ENCODE measurements at places on chromosomes 1 and 21. TPM values are rescaled to one million over a fixed set of nuclear protein-coding genes. Genes with fewer than 3 reads are reported as not detected.

Gene AMY1B
- total RNA-seq, result not detected

DNA sequence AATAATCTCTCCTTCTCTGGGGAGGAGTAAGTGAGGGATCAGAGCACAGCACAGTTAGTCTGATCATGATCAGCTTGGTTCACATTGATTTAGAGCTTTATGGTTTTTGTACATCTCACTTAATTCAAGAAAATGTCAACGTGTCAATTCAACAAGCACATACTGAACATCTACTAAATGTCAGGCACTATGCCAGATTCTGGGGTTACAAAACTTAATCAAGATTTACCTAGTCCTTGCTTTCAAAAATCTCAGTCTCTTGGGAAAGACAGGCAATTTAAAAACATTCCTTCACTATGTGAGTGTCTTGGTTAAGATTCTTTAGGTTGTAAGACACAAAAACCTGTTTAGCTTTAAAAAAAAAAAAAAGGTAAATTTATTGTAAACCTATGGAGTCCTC lies 181.4 kb downstream of the AK5 start:
- DNase-seq, result no peak

Gene CDK18
- total RNA-seq, result 180 TPM

DNA sequence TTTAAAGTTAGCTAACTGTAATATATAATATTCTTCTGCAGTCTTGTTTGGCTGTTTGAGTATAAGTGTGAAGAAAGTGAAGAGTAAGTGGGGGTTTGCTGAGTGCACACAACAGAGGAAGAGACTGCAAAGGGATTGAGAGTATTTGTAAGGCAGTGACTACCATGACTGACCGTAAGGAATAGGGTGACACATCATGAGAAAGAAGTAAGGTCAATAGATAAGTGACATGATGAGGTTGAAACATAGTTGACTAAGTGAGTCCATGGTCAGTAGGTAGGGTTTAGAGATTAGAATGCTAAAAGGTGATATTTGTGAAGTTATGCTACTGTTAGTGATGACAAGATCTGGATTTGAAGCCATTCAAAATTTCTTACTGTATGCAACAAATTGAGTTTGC lies 27.7 kb downstream of the WARS2 start:
- DNase-seq, result no peak

- no peak for DNase-seq
These were observed 58.2 kb upstream of the PLD5 start for GRCh38 chr1:242582669-242583068.

DNA sequence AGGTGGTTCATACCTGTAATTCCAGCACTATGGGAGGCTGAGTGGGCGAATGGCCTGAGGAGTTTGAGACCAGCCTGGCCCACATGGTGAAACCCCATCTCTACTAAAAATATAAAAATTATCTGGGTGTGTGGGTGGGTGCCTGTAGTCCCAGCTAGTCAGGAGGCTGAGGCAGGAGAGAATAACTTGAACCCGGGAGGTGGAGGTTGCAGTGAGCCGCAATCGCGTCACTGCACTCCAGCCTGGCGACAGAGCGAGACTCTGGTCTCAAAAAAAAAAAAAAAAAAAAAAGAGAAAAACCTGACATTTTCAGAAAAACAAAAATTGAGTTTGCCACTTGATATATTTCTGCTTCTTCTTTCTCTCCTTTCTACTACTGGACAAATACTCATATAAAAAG lies 24.3 kb downstream of the CA6 start:
- DNase-seq, result no peak

DNA sequence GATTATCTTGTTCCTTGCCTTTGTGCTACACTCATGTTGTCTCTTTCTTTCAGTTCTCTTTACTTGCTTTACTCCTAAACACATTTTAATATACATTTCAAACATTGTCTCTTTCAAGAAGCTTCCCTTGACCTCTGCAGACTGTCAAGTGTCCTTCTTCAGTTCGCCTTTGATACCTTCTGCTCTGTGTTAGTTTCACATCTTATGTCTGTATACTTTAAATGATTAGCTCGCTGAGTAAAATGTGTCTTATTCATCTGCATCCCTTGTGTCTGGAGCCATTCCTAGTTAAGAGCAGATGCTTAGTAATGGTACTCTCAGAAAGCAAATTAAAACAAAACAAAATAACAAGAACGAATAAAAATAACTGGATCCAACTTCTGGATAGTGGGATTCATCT lies 303.3 kb downstream of the S1PR1 start:
- DNase-seq, result no peak

Gene SPATA17
- 1.1 TPM for total RNA-seq

GRCh38 chr1:209873067-209873799 lies 45.5 kb downstream of the UTP25 start:
- DNase-seq, result no peak

Gene C1QB
- total RNA-seq, result 165 TPM

DNA sequence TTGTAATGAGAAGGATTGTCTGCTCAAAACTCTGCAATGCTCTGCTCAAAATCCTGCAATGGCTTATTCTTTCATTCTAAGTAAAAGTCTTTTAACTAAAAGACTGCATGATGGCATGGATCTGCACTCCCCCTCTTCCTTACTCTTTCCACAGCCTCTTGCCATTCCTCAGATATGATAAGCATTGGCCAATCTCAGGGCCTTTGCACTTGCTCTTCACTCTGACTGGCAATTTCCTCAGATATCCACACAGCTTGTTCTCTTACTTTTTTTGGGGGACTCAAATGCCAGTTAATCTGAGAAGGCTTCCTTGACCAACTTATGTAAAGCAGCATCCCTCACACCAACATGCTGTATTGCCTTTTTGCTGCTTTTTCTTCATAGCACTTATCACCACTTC lies 2.8 kb upstream of the ZMPSTE24 start:
- no peak for DNase-seq

Gene SLC16A4
- 2.6 TPM for total RNA-seq

DNA sequence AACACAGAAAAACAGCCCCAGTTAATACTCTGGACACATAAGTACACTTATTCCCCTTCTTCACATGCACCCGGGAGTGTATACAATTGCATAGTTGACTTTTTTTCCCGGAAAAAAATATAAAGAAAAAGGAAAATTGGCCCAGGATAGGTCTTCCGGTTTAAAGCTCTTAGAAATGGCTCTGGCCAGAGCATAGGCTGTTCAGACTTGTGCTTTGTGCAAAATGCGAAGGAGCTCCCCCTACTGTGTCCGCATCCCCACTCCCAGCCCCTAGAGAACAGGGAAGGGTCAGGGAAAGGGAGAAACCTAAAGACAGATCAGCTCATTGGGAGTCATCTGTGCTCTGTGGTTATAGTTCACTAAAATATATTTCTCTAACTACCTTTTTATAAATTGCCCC lies 5.5 kb upstream of the MTMR11 start:
- DNase-seq, result no peak

- no peak for DNase-seq
These were observed 23.4 kb upstream of the DR1 start for GRCh38 chr1:93322349-93322748.

DNA sequence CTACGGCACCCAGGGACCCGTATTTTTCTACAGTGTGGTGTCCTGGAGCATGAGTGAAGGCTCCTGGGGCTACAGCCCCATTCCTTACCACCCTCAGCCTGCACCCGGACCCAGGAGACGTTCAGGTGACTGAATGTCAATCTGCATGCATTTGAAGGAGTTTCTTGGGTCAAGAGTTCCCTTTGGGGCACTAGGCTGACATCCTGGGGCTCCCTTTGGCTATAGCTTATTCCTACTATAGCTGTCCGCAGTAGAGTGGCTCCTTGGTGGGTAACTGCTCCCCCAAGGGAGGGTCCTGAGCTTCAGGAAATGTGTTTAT lies 19.9 kb upstream of the LRRN2 start:
- no peak for DNase-seq

Gene AKR7A3
- not detected for total RNA-seq

Gene TSPEAR
- total RNA-seq, result 0.65 TPM

Gene LCE3E
- not detected for total RNA-seq

- DNase-seq, result no peak
These were observed 57.5 kb upstream of the PRDM2 start for GRCh38 chr1:13642306-13643004.

DNA sequence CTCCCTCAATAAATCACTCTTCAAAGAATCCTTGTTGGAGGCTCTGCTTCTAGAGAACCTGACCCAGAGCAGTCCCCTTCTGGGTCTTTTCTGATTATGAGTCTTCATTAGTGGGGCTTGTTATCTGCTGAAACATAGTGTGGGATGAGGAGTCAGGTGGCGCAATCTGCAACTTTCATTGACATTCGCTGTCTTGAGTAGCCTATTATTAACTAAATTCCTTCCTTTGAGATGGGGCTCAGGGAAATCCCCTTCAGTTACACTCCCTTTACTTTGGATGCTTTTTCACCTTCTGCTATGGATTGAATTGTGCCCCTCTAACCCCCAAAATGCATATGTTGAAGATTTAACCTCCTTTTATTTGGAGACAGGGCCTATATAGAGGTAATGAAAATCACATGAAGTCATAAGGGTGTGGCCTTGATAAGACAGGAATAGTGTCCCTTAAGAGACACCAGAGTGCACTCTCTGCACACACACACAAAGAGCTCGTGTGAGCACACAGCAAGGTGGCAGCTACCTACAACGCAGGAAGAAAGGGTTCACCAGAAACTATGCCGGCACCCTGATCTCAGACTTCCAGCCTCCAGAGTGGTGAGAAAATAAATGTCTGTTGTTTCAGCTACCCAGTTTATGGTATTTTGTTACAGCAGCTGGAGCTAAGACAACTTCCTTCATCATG lies 19.5 kb downstream of the DIO1 start:
- DNase-seq, result no peak

- DNase-seq, result no peak
These were observed 160.2 kb downstream of the PRDM16 start for GRCh38 chr1:3229081-3229725.

DNA sequence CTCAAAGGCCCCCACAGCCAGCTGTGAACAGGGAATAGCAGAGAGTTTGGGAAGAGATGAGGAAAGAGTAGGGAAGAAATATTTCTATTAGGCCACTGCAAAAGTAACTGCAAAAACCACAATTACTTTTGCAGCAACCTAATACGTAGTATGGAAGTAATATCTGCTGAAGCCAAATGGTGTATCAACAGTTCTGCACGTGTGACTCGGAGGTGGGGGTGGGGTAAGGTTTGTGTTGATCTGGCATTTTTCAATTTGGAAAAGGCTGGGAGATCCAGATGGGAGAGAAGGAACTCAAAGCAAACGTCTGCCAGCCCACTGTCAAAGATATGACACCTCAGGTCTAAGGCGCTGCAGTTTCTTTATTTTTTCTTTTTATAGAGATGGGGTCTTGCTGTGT lies 11.1 kb upstream of the ZNF436 start:
- DNase-seq, result no peak

DNA sequence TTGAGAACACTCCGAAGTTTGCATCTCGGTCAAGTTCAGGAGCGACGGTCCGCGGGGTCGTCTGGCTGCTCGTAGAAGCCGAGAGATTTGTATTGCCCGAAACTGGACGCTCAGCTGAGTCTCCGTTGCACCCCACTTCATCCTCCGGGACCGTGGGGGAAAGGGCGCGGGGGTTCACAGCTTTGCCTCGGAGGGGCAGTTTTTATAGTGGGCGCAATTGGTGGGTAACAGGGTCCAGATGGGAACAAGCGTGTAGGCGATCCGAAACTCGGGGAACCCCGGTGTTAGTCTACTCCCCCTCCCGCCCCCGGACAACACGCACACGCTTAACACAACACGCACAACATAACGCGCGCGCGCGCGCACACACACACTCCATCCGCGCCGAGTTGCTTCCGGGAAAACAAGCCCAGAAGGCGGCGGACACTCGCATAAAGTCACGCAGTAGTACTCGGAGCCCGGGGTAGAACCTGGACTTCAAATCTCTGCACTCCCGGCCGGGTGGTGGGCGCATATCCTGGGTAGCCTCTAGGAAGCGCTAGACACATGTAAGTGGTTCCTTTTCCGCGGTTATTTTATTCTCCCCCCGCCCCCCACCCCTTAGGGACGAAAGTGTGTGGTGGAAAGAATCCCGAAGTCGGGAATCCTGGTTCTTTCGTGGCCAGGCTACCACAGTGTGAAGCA lies 1.1 kb upstream of the JUN start:
- DNase-seq, result peak; percentile 94

Gene FAM72B
- 0.43 TPM for total RNA-seq

GRCh38 chr1:195458365-195458764 lies 1149.9 kb downstream of the KCNT2 start:
- no peak for DNase-seq

Gene AVPR1B
- not detected for total RNA-seq
